ENCODE measurements at places on chromosomes 1 and 21.

DNA sequence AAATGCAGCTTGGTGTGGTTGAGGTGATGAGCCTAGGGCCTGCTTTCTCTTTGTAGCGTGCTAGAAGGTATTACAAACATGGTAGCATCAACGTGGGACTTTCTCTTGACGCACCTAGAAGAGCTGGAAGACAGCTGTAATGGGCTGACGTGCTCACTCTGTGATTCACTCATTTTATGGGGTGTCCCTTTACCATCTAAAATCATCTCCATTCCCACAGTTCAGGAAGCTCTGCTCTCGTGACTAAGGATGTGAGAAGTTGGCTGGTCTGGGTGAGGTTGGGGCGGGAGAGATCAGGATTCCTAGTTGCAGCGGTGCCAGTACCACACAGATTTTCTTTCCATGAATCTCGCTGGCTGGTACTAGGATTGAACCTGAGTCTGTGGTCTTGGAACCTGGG, 4.2 kb downstream of the HTR6 start:
- DNase-seq: no peak

DNA sequence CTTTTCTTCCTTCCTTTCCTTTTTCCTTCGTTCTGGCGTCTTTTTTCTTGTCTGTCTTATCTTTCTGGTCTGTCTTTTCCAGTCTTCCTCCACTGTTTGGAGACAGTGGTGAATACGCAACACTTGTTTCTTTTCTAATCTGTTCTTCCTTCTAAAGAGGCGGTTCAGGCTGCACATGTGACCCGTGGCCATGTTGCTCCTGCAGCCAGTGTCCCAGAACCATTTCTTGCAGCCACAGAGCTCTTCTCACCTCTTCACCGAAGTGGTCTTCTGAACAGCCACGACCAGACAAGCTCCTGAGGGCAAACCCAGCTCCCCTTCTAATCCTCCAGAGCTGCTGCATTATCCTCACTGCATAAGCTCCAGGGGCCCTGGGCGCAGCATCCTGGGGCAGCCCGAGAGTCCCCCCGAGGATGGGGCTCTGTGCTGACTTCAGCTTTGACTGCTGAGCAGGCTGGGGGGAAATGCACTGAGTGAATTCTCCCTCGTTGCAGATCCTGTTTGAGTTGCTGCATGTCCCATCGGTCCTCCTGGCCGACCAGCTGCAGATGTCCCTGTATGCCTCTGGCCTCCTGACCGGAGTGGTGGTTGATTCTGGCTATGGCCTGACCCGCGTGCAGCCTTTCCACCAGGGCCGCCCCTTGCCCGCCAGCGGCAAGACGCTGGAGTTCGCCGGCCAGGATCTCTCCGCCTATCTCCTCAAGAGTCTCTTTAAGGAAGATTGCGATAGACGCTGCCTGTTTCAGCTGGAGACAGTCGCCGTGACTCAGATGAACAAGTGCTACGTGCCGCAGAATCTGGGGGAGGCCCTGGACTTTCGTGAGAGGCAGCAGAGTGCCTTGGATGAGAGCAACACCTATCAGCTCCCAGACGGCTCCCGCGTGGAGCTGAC, 70.4 kb downstream of the ACTL8 start:
- DNase-seq: no peak

DNA sequence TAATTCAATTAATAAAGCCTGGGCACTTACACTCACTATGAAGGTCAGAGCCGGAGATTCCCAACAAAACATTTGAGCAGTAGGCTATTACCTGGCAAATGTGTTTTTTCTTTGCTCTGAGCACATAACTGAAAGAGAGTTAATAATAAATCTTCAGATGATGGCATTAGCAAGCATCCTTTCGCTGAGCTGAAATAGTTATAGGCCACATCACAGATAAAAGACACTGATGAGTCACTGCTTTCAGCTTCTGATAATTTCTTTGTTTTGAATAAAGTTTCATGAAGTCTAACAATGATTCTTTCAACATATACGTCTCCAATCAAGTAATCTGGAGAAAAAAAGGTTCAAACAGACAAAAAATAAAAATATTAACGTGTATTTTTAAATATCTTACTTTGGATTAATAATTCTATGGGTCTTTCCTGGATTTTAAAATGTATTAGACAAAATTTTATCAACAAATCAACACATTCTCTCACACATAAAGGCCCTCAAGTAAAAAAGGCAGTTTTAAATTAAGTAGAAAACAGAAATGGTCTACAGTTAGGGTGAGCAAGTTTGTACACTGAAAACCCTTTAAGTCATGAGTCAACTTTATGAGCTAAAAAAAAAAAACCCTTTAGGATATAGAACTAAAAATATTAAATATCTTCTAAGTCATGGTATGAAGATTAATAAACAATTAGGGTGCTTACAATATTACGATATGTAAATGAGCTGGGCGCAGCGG, 33.1 kb downstream of the LTN1 start:
- DNase-seq: no peak

- no peak for DNase-seq
Observed at GRCh38 chr21:42343556-42343955, 7.2 kb downstream of the TFF2 start.

DNA sequence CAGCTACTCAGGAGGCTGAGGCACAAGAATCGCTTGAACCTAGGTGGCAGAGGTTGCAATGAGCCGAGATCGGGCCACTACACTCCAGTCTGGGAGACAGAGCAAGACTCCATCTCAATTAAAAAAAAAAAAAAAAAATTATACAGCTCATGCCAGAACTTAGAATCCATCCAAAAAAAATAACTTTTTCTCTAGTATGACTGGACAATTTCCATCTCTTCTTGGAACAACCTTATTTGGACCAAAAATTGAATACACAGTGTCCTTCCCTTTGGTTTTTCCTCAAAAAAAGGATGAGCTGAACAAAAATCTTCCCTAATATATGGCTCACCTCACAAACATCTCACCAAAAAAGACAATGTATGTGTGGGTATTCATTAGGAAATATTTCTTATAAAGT, 73.7 kb downstream of the TOR3A start:
- DNase-seq: no peak

- DNase-seq: no peak
Observed at GRCh38 chr1:18883636-18884418, 18.5 kb downstream of the ALDH4A1 start.

DNA sequence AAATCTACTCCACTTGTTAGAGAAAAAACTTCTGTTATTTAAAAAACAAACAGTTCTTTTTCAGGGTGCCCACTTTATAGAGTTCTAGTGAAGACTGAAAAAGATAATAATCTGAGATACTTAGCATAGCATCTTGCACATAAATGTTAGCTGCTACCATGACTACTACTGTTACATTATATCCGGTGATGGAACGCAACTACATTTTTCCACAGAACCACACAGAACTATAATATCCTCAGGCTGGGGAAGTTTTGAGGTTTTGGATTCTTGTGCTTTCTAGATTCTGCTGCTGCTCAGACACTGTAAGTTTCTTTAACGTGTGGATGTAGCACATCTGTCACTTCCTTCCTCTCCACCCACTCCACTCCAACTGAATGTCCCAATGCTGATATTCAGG, 110.3 kb downstream of the PTPN14 start:
- DNase-seq: no peak
